OCI-LY7 (cell line): ENCODE measurements at places on chromosomes 3 and 15. TPM values are rescaled to one million over a fixed set of nuclear protein-coding genes. Genes with fewer than 3 reads are reported as not detected.

GRCh38 chr3:54427501-54427900 lies 305.1 kb downstream of the CACNA2D3 start:
- DNase-seq = no peak

- no peak for DNase-seq
Measured at GRCh38 chr3:147921051-147921450, 511.9 kb downstream of the ZIC1 start.

GRCh38 chr15:65773386-65774111 lies 18.5 kb downstream of the DENND4A start:
- peak; percentile 45 for DNase-seq

- DNase-seq = no peak
Measured at GRCh38 chr15:48087844-48088243, 32.9 kb upstream of the SLC24A5 start.

- no peak for DNase-seq
Measured at GRCh38 chr3:28590860-28591259, 242.2 kb upstream of the AZI2 start.

DNA sequence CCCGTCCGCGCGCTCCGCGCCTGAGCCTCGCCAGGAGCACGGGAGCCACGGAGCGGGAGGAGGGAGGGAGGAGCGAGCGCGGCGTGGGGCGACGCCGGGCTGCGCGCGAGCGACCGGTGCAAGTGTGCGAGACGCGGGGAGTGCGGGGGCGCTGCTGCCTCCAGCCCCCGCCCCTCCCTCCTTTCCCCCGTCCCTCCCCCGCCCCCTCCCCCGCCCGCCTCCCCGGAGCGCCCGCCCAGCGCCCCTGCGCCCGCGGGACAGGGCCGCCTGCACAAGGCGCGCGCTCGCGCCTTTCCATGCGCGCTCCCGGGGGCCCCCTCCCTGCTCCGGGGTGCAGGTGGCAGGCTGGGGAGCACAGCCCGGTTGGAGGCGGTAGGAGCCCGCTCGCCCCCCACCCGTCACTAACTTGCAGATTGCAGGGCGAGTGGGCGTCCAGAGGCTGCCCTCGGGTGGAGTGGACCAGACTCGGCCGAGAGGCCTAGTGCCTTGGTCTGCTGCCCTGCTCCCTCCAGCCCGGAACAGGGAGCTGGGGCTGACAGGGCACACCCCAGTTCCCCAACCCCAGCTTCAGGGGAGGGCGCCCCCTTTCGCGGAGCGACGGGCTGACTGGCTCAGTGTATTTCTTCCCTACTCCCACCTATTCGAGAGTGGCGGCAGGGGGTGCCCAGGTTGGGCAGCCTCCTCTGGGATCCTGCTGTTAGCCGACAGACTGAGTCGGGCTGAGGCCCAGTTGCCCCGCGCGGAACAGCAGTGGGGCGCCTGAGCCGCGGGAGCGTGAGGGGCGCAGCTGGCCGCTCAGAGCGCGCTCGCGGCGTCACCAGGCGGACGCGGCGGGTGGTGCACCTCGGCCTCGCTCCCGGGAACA lies at the start of gene WNT7A:
Gene WNT7A (minus strand): TSS at position 126 of the 865 bp plus-strand sequence. CDS start 255 bp downstream, outside the sequence.
- no peak for DNase-seq

DNA sequence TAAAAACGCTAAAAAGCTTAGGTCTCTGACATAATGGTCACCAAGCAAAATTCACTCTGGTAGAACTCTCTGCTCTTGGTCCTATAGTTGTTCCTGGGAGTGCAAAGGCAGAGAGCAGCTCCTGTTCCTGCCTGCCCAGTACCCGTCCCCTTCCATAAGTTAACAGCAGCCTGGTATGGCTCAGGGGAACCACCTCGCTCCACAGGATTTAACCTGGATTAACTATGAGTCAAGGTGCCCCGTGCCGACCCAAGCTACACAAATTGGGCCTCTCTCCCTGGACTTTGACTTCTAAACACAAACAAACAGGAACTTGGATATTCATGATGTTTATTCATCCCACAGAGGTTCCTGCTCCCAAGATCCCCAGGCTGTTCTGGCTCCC lies 32.1 kb downstream of the SCAP start:
- DNase-seq = no peak

- peak; percentile 33 for DNase-seq
Measured at GRCh38 chr15:53072077-53072476, 281.9 kb upstream of the ONECUT1 start.

DNA sequence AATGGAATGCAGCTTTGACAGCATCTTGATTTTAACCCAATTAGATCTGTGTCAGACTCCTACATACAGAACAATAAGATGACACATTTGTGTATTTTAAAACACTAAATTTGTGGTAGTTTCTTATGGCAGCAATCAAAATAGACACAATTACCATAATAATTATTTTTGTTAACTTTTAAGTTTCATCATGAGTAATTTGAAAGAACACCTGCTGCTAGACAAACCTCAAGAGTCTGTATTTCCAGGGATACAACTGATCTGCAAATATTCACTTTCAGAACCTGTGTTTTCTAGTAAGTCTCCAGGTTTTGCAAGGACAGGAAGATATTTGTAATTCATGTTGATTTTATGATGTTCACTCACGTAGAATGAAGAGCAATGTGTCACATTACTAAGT lies 736.8 kb downstream of the DIPK2A start:
- DNase-seq = no peak

Gene RTP3
- total RNA-seq = 0.37 and 0.74 TPM in 2 replicates

Gene ADAMTSL3
- 0.18 TPM in 1 of 2 replicates, not detected in the other for total RNA-seq

Gene ERICH6
- 0.38 TPM in 1 of 2 replicates, not detected in the other for total RNA-seq

Gene CHRD
- total RNA-seq = 0.07 TPM in 1 of 2 replicates, not detected in the other

Gene GPX1
- 119 and 148 TPM in 2 replicates for total RNA-seq
